Iris pigment epithelial cell (primary cell): ENCODE measurements at places on chromosomes 5 and 9.
A peak's percentile ranks its signal among the peaks of the same experiment; 100 is the strongest.

DNA sequence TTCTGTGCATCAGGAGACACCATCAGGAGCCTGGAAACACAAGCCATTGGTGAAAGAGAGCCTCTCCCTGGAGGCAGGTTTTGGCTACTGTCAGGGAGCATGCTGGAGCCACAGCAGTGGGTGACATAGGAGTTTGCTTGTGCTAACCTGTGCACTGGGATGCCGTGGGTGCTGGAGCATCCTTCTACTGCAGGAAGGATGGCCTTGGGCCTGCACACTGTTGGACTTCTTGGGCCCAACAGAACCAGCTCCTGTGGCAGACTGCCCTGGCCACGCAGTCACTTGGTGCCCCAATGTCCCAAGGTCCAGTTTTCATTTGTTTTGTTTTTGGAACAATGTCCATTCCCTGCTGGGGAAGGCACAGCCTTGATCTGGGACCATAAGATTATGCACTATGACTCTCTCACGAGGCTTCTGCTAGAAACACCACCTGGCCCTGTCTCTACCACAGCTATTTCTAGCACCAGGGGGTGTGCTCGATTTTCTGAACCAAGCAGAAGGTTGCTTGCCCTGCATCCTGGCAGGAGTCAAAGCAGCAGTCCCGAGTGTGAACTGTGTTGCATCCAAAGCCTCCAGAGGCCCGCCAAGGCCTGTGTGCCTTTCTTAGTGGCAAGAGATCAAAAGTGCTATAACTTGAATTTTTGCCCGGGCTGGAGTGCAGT, 5.5 kb upstream of the LTC4S start:
- DNase-seq: no peak

DNA sequence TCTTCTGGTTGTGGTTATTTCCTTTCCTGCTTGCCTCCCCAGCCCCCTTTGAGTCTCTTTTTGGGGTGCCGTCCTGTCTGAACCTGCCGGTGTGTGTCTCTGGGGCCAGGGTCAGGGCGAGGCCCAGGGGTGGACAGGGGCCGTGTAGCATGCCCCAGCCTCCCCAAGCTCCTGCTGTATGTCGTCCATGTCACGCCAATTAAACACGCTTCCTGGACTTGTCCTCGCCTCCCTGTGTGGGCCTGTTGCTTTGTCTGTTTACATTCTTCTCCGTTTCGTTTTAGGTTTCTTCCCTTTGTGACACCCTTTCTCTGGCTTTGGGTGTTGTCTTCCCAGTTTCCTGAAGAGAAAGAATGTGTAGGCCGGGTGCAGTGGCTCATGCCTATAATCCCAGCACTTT, 28.5 kb upstream of the HMCN2 start:
- peak; percentile 28 for DNase-seq

GRCh38 chr5:149246906-149247305, 24.8 kb upstream of the AFAP1L1 start:
- no peak for DNase-seq

DNA sequence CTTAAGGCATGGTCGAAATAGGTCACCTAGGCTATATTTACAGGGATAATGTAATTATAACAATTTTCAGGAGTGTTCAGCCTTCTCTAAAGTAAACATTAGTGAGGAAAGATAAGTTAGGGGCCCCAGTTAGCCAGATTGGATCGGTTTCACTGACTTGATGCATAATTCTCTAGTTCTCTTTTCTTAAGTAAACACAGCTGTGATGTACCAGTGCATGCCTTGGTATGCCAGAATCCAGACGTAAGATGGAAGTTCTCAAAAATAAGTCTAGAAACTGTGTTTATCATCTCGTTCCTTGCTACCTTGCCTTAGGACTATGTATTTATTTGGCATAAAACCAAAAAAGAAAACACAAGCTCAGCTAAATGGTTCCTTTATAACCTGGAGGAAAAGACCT, 442.2 kb upstream of the CLINT1 start:
- DNase-seq: no peak

GRCh38 chr5:56900395-56900794, 9.0 kb upstream of the SETD9 start:
- DNase-seq: peak; percentile 51

DNA sequence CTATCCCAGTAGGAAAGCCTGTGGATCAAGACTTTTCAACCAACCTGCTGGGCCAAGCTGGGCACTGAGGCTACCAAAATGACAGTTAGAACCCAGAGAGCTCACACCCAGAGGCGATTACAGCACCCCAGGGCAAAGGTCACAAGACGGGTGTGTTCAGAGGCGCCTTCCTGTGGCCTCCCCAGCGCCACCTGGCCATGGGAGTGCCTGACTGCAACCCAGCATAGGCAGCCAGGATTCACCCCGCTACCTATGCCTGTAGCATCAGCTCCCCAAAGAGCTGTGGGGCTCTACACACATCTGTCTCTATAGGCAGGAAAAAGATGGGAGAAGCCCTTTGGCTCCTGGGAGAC, 33.5 kb downstream of the PDGFRB start:
- no peak for DNase-seq

GRCh38 chr9:69471433-69471832, 146.4 kb downstream of the ENTREP1 start:
- peak; percentile 30 for DNase-seq

GRCh38 chr5:180008433-180008832, 63.1 kb downstream of the RNF130 start:
- DNase-seq: no peak

GRCh38 chr9:121593066-121593465, 58.4 kb upstream of the DAB2IP start:
- DNase-seq: no peak

DNA sequence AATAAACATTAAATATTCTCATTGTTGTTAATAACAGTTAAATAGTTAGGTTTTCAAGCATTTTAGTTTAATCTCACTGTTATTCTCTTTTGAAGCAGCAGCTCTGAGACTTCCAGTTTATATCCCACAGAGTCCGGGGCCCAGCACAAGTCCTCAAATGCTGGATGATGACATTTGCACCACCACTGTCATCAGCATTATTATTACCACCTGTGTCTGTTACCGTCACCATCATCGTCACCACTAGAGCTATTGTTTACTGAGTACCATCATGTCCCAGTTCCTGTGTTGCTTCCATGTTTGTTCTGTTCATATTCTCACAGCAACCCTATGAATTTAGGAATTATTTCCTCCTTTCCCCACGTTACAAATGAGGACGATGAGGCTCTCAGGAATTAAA, 169.2 kb upstream of the NR3C1 start:
- no peak for DNase-seq

- peak; percentile 41 for DNase-seq
Observed at GRCh38 chr5:132296412-132297016, 2.3 kb downstream of the SLC22A4 start.

GRCh38 chr5:115557667-115558387, 13.3 kb upstream of the FEM1C start:
- peak; percentile 69 for DNase-seq

GRCh38 chr5:89826938-89827337, 582.6 kb downstream of the CETN3 start:
- DNase-seq: no peak

GRCh38 chr5:68457285-68457684, 241.7 kb downstream of the PIK3R1 start:
- no peak for DNase-seq

GRCh38 chr9:114869845-114870244, 60.5 kb downstream of the TNFSF8 start:
- no peak for DNase-seq

DNA sequence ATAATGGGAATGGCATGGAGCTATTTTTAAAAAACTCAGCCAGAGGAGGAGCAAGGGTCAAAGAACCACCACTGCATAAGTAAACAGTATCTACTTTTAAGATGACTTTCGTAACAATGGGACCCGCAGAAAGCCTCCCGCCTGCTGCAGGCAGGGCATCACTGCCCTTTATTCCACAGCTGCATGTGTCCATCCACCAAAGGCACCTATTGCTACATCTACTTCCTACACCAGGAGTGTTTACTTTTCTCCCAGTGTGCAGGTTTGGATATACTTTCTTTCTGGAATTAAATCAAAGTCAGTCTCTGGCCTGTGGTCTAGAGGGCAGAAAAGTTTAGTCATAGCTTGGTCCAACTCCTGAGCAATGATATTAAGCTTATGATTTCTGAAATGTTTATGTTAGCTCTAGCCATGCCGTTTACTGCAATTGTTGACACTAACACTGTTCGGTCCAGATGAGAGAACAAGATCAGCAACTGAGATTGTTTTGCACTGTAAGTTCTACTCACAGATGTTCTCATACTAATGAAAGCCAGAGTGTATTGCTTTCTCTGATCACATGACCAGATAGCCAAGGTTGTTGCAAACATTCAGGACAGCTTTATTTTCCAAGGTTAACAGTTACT, 391.5 kb downstream of the FGF10 start:
- DNase-seq: peak; percentile 1

GRCh38 chr5:58496488-58496887, 5.3 kb downstream of the GAPT start:
- DNase-seq: no peak

- no peak for DNase-seq
Observed at GRCh38 chr9:38012767-38013450, 56.1 kb downstream of the SHB start.

GRCh38 chr9:109149722-109150121, 17.3 kb downstream of the FRRS1L start:
- DNase-seq: no peak

DNA sequence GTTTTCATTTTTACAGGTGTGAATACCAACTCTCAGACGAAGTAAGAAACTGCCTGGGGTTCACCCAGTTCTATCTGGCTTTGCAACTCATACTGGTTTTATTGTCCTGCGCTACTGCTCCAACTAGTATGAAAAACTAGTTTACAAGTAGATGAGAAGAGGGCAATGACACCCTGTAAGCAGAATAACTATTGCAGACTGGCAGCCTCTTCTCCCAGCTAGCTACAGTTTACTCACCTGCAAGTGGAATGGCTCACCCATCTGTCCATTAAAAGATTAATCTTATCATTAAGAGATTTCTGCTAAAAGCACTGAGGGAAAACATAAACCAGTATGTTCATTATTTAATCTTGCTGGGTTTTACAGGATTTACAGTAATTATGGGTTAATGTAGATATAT, 113.4 kb downstream of the FRMD3 start:
- DNase-seq: no peak

DNA sequence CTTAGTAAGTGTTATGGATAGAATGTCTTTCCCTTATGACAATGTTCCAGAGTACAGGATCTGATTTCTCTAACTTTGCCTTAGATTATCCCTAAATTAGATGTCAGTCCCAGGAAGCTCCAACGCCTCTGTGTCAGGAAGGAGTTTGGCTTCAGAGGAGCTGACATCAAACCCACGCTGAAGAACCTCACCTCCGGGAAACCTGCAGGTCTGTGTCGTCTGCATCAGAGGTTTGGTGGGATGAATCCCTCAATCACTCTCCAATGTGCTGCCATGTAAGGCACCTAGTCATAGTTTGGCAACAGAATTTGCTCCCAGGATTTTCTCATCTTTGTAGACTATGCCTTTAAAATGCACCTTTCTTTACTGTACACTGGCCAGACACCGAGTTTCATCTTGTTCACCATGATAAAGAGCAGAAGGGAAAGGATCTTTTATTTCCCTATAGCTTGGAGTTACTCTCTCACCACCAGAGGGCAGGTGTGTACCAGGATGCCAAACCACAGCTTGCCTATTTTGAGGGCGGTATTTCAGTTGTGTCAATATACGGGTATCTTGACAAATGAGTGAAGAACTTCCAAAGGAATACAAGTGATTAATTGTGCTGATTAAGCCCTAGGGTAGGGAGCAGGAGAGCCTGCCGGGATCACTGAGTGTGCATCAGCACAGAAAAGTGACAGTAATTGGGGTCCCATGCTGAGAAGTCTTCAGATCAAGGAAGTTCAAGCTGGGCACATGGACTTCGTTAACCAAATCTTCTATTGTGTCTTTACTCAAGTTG, 23.4 kb downstream of the MINAR2 start:
- peak; percentile 50 for DNase-seq

DNA sequence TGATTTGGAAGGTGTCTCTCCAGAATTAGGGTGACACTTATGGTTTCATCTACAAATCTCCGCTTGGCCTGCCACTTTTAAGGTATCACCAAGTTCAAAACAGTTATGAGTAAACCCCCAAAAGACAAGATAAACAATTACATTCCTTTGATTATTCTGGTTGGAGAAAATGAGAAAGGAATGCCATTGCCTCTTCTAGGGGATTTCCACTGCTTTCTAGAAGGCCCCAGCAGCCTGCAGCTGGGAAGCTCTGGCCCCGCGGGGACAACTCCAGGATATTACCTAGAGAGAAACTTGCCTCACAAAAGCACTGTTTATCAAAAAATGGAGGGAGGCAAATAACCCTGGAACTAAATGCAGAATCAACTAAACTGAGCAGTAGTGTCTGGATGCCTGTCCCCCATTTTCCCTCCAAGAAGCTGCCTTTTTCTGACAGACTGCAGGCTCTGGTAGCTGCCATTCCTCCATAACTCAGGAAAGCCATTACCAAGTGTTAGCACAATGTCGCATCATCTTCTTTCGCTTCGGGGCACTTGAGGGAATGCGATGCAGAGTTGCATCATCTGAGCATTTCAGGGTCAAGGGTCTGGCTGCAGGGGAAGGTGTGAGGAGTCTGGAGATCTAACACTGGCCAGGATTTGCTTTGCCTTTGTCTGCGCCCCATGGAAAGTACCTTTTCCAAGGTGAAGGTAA, 71.5 kb upstream of the PLPP6 start:
- DNase-seq: peak; percentile 65

DNA sequence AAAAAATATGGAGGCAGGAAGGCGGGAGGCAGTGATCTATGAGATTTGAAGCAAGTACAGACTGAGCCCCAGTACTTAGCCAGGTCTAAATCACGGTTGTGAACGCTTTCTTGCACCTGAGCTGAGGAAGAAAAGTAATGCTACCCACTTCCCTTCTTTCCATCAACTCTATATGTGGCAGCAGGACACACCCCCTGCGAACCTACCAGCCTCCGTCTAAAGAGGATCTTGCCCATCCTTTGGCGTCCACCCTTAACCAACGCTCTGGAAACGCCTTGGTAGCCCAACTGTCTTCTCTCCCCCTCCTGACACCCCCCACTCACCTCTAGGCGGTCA, 545 bp downstream of the HMGCS1 start:
- no peak for DNase-seq

GRCh38 chr9:129968690-129969485, 74.1 kb downstream of the FNBP1 start:
- peak; percentile 89 for DNase-seq

DNA sequence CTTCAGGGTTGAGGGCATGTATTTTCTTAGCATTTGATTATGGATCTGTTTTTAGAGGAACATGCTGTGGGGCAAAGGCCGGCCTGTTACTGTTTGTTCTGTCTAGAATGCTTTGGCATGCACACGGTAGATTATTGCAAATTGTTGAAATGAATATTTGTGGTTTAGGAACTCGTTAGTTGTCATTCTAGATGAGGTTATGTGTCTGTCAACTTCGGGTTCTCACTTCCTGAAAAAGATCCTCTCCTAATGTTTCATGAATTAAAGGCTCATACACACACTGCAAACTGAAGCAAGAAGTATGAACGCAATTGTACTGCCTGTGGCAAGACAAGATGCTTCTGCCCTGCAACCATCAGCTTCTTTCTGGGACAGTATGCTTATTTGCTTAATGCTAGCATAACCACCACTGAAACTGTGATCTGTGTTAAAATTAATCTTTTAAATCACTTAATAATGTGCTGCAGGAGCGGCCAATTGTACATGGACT, 99.6 kb downstream of the BASP1 start:
- DNase-seq: peak; percentile 81
